CD4-positive, alpha-beta T cell treated with Interleukin-4 for 1 hour (primary cell): ENCODE measurements at places on chromosomes 13 and 19.

- DNase-seq: no peak
These were observed 223.6 kb downstream of the GPC6 start for GRCh38 chr13:93450191-93450621.

DNA sequence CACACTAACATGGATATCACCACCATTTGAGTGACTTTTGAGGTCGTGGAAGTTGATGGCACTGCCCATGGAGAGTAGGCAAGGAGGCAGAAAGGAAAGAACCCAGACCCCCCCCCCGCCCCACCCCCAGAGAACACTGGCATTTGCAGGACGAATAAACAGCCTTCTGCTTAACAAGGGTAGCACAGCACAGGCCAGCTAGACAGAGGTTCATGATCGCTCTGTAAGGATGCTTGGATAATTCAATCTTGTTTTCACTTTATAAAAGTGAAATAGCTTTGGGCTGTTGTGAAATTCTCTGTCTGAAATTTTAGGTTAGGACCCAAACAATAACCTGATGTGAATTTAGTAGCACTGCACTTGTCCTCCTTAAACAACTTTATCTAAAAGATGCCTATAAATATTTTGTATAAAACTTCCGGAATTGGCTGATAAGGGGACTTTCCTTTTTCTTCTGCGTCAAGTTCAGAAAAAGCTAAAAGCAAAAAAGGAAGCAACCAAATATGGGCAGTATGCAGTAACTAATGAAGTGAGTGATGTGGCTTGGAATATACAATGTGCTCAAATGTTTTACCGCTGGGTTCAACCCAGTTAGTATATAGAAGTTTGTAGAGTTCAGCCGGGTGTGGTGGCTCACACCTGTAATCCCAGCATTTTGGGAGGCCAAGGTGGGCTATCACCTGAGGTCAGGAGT is 163.7 kb downstream of the SHISA2 start:
- no peak for DNase-seq

DNA sequence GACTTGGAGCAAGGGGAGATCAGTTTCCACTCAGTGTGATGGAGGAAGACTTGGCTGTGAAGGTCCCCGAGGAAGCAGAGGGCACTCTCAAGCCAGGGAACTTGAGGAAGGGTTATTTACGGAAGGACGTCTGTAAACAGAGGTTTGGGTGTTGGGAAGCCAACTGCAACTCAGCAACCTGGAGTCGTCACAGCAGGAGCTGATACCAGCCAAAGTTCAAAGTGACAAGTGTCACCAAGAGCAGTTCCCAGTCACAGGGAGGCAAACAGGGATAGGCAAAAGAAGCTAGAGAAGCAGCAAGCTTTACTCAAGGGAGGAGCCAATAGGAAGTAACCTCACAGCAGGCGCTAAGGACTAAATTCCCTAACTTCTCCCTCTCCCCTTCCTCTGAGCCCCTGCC is 205.5 kb downstream of the EFNB2 start:
- DNase-seq: no peak

DNA sequence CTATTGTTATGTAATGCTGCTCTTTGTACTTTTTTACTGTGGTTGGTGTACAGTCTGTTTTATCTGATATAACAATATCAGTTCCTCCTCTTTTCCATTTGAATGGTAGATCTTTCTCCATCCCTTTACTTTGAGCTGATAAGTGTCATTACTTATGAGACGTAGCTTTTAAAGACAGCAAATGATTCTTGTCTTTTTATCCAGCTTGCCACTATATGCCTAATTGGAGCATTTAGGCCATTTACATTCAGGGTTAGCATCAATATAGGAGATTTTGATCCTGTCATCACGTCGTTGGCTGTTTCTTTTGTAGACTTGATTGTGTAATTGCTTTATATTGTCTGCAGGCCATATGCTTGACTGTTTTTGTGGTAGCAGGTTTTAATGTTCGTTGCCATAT is 894.2 kb upstream of the ATXN8OS start:
- no peak for DNase-seq
